ENCODE measurements at places on chromosomes 6 and 20.

GRCh38 chr6:85183841-85184240 lies 266.0 kb upstream of the NT5E start:
- DNase-seq: no peak

- peak; percentile 39 for DNase-seq
Observed at GRCh38 chr20:36491901-36492617, 49.3 kb upstream of the MYL9 start.

- no peak for DNase-seq
Observed at GRCh38 chr20:23205211-23205610, 119.1 kb upstream of the CD93 start.

- no peak for DNase-seq
Observed at GRCh38 chr20:47701612-47702011, 83.7 kb downstream of the SULF2 start.

GRCh38 chr6:144149558-144149893 lies 791 bp upstream of the STX11 start:
- DNase-seq: no peak

Measured in stimulated activated CD8-positive, alpha-beta memory T cell treated with anti-CD3 and anti-CD28 coated beads, Interleukin-2, amount 100 ng/mL, for 48 hours (primary cell).